ENCODE measurements at places on chromosomes 2 and 18.

- no peak for DNase-seq
Measured at GRCh38 chr2:163884416-163884815, 148.6 kb upstream of the FIGN start.

DNA sequence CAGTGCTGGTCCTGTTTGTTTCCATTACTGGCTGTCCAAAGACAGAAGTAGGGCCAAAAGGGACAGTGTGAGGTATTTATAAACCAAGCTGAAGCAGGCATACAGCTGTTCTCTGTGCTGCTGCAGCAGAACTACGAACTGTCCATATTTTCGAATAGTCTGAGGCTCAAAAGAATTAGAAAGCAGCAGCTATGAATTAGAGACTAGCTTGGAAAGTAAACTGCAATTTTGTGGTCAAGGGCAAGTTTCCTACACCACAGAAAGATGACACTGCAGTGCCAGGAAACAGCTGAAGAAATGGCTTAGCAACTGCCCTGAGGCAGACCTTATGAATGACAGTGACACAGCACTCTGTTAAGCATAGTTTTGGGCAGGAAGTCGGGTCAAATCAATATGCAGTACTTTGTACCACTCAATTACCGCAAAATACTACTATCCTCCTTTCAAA, 125.3 kb downstream of the TMEM131 start:
- DNase-seq = no peak

GRCh38 chr2:9294764-9295163, 88.2 kb downstream of the ASAP2 start:
- no peak for DNase-seq

- DNase-seq = peak; percentile 62
Measured at GRCh38 chr2:183123117-183123958, 905 bp upstream of the NUP35 start.

- peak; percentile 45 for DNase-seq
Measured at GRCh38 chr18:79926715-79927606, 24.5 kb downstream of the SLC66A2 start.

- DNase-seq = no peak
Measured at GRCh38 chr2:161901460-161901859, 172.6 kb downstream of the DPP4 start.

DNA sequence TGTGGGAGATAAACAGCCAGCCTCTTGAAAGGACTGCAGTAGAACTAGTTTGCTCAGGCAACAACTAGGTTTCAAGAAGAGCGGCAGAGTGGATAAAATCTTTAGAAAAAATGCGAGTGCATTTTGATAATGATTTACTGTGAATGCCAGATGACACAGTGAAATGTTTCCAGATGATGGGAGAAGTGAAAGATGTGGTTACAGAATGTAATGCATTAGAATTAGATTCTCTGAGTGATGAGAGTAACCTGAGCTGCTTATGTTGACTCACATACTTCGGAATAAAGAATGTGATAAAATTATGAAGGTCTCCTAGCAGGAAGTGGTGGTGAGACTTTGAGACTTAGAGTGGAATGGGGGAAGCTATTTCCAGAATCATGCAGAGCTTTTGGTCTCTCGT, 184.3 kb downstream of the GULP1 start:
- DNase-seq = no peak

- DNase-seq = no peak
Measured at GRCh38 chr18:76457475-76457874, 37.6 kb downstream of the ZNF516 start.

- DNase-seq = peak; percentile 95
Measured at GRCh38 chr2:231306791-231307393, 88.6 kb upstream of the B3GNT7 start.

GRCh38 chr2:218006741-218007140, 3.9 kb upstream of the TNS1 start:
- no peak for DNase-seq

GRCh38 chr18:36560187-36560586, 262.7 kb downstream of the FHOD3 start:
- DNase-seq = no peak

GRCh38 chr2:186879312-186879711, 30.3 kb upstream of the ZSWIM2 start:
- no peak for DNase-seq

DNA sequence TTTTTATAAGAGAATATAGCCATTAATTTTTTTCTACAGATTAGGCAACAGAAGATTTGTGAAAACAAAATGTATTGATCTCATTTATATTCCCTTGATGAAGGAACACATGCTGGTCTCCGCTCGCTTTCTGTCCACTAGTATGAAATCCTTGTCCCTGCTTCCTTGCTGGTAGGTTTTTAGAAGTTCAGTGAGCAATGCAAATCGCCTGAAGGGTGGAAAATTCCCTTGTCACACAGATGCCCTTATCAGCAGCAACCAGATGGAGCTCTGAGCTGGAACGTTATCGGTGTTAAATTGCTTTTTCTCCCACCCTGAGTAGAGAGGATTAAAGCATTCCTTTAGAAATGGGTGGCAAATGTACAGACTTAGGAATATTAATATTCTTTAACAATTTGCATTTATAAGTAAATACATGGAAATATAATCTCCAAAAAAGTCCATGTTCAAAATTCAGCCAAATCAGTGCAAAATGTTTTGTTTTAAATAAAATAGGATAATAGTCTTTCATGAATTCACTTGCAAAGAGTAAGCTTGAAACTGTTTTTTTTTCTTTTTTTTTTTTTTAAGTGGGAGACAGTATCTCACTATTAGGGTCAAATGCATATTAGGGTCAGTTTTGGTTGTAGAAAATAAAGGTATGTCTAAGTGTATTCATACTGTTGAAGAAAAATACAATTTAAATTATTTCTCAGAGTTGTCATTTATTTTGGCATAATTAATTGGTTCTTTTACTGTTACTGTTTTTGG, 164.0 kb upstream of the MYO3B start:
- no peak for DNase-seq

- DNase-seq = no peak
Measured at GRCh38 chr2:146363731-146364130, 1481.1 kb upstream of the ACVR2A start.

- no peak for DNase-seq
Measured at GRCh38 chr2:167749016-167749415, 498.4 kb downstream of the STK39 start.

DNA sequence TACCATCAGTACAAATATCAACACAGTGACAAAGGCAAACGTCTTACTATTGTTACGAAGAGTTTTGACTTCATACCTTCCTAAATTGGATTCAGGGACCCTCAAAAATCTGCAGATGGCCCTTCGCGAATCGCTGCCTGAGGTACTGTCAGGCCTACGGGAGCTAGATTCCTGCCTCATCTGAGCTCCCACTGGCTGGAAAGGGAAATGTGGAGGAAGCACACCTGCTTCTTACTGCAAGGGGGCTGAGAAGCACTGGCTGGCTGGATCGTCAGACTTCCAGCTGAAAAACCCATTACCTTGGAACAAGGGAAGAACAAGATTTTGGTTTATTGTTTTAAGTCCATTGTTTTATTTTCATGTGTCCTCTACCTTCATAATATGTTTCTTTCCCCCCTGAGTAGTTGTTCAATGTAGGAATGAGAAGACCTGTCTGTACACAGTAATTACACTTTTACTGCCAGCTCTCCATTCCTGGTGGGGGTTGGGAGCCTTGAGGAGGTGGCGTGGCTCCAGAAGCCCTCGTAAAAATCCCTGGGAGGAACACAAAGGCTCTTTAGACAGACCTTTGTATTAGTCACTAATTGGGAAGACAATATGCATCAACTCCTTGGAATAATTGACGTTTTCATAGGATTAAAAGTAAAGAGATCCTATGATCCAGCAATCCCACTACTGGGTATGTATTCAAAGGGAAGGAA, 124.1 kb upstream of the NOSTRIN start:
- DNase-seq = no peak

DNA sequence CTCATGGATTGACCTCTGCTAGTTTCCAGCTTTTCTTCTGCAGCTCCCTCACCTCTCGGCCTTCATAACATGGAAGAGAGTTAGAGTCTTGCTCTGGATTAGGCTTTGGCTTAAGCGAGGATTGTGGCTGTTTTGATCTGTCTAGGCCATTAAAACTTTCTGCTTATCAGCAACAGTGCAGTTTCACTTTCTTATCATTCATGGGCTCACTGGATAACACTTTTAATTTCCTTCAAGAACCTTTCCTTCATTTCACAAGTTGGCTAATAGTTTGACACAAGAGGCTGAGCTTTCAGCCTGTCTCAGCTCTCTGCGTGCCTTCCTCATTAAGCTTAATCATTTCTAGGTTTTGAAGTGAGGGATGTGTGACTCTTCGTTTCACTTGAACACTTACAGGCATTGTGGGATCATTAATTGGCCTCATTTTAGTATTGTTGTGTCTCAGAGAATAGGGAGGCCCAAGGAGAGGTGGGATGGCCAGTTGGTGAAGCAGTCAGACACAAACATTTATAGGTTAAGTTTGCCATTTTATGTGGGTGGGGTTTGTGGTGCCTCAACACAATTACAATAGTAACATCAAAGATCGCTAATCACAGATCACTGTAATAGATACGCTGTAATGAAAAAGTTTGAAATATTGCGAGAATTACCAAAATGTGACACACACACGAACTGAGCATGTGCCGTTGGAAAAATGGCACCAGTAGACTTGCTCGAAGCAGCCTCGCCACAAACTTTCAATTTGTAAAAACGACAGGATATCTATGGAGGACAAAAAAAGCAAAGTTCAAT, 129.3 kb downstream of the ZNF236 start:
- DNase-seq = no peak

GRCh38 chr2:187775651-187776050, 221.4 kb upstream of the TFPI start:
- no peak for DNase-seq

- no peak for DNase-seq
Measured at GRCh38 chr2:23508066-23508390, 123.0 kb downstream of the KLHL29 start.

DNA sequence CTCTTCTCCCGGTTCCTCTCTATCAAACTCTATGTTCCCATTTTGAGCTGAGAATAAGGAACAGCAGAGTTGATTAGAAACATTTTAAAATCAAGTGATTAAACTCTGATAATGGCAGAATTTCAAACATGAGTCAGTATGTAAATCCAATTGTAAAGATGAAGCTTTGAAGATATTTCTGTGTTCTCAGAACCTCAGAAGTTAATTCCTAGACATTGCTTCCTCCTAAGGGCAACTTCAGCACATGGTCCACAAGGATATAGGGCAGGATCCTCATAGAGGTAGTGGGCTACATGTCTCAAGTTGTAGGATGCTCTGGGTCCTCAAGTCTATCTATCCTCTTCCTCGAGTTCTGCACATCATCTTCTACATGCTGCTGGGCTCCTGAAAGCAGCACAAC, 46.3 kb downstream of the QPCT start:
- no peak for DNase-seq

- no peak for DNase-seq
Measured at GRCh38 chr2:85822766-85823165, 66.0 kb downstream of the ST3GAL5 start.

DNA sequence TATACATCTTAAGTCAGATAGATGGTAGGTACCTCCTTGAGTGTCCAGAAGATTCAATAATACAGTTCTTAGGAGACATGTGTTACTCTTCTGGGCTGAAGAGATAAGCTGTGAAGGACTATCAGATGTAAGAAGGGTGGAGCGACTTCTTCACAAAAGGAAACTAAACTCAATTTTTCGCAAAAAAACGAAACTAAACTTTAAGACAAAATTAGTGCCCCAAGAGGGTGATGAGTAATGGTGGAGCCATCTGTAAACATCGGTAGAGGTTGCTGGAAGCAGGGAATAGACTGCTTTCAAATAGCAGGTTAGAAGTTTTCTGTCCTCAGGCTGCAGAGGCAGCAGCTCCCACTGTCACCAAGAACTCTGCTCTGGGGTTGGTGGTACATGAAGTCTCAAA, 111.6 kb upstream of the TACR1 start:
- no peak for DNase-seq

DNA sequence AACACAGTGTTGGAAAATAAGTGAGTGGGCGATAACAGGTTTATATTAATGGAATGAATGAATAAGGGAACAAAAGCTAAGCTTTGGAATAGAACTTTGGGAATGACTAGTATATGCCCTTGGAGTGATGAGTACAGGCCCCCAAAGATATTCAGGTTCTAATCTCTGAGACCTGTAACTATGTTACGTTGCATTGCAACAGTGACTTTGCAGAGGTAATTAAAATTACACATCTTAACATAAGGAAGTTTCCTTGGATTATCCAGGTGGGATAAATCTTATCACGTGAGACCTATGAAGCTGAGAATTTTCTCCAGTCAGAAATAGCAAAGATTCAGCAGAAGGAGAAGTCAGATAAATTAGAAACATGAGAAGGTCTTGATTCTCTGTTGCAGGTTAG, 661.5 kb upstream of the LINC00305 start:
- no peak for DNase-seq

GRCh38 chr18:73245345-73245744, 377.6 kb upstream of the NETO1 start:
- no peak for DNase-seq

DNA sequence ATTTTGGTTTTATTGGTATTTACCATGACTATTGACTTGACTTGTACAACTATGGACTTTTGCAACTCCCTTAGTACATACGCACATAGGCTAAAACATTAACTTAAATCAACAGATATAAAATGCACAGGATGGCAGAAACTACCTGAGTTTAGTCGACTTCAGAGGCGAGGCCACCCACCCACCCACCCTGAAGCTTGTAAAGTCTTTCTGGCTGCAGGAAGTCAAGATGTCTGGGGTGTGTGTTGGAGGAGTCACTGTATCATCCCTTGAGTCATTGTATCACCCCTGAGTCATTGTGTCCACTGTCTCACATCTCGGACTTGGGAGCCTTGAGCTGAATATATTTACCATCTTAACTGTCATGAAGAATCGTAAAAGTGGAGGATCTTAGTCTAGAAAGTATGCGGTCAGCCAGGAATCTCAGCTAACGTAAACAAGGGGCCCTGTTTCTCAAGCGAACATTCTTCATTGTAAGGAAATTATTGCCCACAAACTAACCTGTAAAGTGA, 140.0 kb upstream of the ST6GAL2 start:
- no peak for DNase-seq

DNA sequence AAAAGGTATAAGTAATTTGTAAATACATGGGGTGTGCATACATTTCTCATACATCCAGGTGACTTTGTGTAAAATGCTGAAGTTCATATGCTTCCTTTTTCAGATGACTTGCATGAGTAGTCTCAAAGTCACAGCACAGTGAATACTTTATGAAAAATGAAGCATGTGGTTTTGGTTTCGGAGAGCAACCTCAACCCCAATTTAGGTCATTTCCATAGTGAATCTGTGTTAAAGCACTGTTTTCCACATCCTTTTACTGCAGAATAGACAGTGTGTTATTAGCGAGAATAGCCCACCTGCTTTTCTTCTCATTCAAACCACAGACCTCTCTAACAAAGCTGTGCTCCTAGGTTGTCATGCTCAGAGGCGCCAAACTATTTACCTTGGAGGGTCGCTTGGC, 204.4 kb upstream of the RASGRP3 start:
- no peak for DNase-seq

Data from DMS79 treated with DMSO at 0.1 percent for 48 hours (cell line).